Activated T-cell treated with anti-CD3 and anti-CD28 coated beads, Interleukin-2, amount 50 U/mL, for 4 hours (primary cell): ENCODE measurements at places on chromosomes 13 and 19. TPM values are rescaled to one million over a fixed set of nuclear protein-coding genes. Genes with fewer than 3 reads are reported as not detected.

The PAK4 gene
- 21.3 TPM for total RNA-seq

DNA sequence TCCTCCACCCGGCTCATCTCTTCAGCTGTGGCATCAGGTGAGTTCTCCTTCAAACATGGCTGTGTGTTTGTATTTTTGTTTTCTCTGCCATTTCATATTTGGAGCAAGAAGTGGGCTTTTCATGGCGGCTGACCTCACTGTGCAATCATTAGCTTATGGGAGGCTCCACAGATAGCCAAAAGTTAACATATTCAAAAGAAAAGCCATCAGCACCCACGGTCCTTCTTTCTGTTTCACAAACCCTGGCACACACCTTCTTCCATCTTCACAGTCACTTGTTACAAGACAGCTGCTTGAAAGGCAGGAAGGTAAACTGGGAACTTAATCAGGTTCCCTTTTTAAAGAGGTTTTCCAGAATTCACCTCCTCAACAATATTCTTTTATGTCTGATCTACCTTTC, 69.3 kb upstream of the ATP12A start:
- DNase-seq: no peak

The KRTDAP gene
- total RNA-seq: not detected

The ZNF772 gene
- total RNA-seq: 3.1 TPM

- no peak for DNase-seq
Observed at GRCh38 chr13:44211704-44212346, 161.8 kb upstream of the SERP2 start.

DNA sequence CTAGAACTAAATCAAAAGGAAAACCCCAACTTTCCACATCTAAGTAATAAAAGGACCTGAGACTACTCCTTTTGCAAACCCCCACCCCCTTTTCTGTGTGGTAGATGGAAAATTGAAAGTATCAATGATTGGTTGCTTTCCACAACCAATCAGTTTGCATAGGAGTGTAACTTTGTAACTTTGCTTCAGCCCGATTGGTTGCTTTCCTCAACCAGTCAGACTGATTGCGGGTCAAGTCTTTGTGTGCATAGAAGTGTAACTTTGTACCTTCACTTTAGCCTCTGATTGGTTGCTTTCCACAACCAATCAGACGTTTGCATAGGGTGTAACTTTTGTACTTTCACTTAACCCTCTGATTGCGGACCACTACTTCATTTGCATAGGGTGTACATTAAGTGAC, 8.0 kb upstream of the B3GLCT start:
- DNase-seq: no peak

DNA sequence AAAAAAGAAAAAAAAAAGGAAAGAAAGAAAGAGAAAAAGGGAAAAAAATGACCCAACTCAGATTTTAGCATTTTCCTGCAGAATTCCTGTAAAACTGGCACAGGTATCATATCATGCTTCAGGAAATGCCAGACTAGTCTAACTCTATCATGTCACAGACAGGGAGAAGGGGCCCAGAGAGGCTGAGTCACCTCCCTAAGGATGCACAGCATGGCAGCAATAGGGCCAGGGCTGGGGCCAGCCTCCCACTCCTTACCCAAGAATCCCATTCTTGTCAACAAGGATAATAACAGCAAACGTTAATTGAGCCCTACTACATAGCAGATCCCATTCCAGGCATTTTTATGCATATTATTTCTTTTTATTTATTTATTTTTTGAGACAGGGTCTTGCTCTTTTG, 8.5 kb downstream of the GPR4 start:
- no peak for DNase-seq
